ENCODE measurements at places on chromosomes 3 and 15.

DNA sequence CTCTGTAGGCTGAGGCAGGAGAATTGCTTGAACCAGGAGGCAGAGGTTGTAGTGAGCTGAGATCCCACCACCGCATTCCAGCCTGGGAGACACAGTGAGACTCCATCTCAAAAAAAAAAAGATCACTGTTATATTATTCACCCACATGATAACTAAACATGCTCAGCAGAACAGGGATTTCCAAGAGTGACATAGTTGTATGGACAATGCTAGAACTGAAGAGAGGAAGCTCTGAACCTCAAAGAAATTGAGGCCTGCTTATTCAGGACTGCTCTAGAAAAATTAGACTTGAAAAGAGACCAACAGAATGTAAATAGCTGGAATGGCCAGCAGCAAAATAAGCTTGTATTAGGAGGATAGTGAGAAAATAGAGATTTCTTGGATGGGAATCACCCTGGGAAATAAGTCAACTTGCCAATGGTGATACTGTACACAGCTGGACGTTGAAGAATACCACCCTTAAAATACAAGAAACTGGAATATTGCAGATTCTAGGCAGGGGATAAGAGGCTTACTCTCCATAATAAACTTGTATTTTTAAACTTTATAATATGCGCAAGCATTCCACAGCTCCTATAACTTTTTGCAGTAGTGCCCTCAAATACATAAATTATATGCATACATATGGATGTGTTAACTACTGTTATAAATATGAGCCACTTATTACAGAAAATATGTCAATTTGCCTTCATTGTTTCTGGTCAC, 28.2 kb downstream of the PIK3CB start:
- no peak for DNase-seq

DNA sequence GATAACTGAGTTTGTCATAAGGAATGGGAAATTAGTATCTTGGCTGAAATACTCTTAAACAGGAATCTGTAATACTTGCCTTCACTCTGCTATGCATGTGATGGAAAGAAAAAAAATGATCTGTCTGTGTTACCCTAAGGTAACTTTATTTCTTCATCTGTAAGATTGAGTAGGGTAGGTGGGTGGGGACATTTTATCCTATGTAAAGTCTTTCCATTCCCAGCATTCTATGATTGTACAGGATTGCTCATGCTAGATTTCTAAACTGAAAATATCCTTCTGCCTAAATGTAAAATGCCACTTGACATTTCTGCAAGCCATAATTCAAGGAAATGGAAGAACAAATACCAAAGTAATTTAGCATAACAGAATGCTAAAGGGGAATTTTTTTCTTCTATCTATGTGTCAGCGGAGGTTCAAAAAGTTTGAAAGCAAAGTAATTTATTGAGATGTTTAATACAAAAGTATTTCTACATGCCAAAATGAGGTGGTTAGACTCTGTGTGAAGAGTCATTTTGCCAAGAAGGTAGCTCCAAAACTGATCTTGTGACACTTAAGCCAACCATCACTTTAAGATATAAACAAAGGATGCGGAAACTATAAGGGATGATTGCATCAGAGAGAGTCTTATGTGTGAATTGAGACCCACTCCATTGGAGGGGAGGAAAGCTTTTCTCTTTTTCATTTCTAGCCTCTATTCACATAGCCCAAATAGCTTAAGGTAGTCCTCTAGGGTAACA, 46.6 kb upstream of the SERPINI2 start:
- no peak for DNase-seq

DNA sequence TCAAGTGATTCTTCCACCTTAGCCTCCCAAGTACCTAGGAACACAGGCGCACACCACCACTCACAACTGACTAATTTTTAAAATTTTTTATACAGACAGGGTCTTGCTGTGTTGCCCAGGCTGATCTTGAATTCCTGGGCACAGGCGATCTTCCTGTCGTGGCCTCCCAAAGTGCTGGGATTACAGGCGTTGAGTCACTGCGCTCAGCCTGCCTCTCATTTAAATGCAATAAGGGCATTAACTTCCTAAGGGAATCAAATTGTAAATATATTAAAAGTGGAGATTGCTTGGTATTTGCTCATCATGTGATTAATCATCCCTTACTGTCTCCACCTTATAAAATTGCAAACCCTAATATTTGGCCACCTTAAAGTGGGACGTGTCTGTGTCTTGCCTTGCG, 65.2 kb downstream of the PGPEP1L start:
- no peak for DNase-seq

GRCh38 chr15:89442671-89443307, 53.6 kb downstream of the RHCG start:
- DNase-seq, result no peak

DNA sequence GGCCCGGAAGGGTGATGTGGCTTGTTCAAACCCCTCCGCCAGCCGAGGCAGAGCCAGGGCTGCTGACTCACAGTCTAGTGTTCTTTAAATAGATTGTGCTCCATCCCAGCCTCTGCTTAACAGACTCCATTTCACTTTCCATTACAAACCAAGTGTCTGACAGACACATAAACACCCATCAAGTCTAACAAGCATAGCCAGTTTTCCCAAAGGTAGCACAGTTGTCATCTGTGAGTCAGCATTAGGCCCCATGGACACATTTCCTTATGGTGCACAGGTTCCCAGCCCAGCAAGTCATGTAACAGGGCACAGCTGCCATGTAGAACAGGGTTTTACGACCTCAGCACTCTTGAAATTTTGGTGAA, 109.9 kb upstream of the RAP2B start:
- DNase-seq, result no peak

DNA sequence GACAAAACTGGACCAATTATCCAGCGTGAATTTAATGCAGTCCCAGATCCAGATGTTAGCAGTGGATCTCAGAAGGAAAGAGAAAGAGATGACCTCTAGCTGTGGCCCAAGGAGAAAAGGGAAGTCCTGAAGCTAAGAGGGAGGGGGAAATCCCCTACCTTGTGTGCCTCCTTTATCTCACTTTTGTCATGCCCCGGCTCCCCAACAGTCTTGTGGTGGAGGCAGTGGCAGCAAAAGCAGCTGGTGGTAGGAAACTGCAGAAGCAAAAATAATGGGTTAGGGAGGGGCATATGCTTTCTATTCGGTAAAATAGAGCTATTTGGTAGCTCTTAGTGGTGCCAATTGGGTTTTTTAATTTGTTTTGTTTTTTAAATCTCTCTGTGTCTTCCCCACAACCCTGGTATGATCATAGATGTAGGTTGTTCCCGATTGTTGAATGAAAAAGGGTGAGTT, 56.5 kb downstream of the MCTP2 start:
- DNase-seq, result no peak

DNA sequence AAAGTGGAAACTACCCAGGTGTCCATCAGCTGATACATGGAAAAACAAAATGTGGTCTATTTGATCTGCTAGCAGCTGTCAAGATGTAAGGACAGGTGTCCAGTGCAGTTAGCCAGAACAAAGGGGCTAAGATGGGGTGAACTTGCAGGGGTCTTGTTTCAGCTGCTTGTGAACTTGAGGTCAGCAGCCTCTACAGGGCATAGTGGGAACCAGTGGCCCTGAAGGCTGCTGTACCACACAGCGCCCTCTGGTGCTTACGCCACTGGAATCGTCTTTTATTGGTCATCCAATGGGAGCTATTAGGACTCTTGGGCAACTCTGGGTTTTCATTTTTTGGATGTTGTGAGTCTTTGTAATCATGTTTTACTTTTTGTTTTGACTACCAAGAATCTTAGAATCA, 62.2 kb upstream of the CTSH start:
- no peak for DNase-seq

- no peak for DNase-seq
Measured at GRCh38 chr3:150152567-150152966, 181.9 kb upstream of the PFN2 start.

DNA sequence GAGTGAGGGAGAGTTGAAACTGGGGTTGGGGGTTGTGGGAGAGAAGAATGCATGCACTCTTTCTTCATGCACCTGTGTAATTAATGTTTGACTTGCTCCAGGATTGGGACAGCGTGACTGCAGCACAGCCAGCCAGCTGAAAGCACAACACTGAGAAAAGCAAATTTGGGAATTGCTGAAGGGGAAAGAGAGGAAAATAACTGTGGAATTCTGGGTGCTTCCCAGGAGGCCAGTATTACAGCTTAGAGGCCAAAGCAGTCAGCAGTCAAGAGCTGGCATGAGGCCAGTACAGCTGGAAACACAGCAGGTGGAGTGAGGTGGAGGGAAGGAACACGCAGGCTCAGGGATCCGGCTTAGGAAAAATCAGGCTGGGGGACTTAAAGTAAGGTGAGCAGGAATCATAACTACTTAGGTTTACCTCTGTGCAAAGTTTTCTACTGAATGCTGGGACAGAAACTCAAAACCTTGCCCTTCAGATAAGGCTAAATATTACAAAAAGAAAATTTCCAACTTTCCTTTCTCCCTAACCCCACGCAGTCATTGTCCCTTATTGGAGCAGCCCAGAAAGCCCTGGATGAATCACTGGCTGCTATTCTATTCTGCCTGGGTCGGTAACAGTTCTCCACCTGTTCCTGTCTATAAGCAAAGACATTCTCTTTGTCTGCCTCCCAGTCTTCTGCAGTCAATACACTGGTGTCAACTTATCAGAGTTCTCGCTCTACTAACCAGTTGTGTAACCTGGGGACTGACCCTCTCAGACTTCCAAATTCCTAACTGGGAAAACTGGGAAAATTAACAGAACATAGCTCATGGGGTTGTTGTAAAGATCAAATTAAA, 167.2 kb downstream of the MAGI1 start:
- DNase-seq, result no peak

GRCh38 chr15:29774900-29775299, 47.4 kb downstream of the TJP1 start:
- no peak for DNase-seq

- DNase-seq, result no peak
Measured at GRCh38 chr15:79459666-79460065, 27.5 kb downstream of the MINAR1 start.

- no peak for DNase-seq
Measured at GRCh38 chr3:49513494-49514124, 40.7 kb upstream of the BSN start.

GRCh38 chr3:128007033-128007424, 45.2 kb upstream of the SEC61A1 start:
- no peak for DNase-seq

GRCh38 chr3:136546720-136547119, 205.5 kb downstream of the STAG1 start:
- no peak for DNase-seq

- no peak for DNase-seq
Measured at GRCh38 chr15:89016549-89017041, 71.7 kb upstream of the ABHD2 start.

- no peak for DNase-seq
Measured at GRCh38 chr15:53987480-53987879, 9.2 kb downstream of the UNC13C start.

DNA sequence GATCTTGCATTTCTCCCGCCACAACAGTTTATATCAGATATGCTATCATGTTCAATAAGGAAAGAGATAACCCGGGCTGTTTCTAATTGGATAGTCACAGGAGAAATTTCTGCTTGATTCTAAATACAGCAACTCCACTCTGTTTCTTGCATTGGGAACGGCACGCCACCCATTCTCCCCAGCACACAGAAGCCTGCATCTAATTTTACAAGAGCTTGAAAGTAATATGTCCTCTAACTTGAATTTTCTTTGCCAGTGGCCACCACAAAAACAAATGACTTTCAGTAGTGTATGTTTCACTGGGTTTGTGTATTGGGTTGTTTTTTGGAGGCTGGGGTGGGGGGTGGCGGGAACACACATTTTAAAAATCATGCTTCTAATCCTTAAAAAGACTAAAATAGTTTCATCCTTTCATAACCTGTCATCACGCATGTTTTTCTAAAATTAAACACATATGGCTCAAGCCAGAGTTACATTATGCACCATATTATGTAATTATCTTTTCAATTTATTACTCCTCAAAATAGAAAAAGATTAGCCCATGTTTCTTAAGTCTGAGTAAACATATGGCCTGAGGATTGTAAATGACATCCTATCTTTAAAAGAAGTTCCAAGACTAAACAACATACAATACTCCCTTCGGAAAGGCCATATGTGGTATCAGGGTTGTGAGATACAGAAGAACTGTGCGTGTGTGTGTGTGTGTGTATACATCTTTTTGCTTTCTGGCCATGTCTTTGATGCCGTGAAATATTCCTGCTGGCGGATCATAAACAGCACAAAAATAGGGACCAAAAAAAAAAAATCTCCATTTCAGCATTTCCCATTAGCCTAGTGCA, 176.3 kb downstream of the FOXP1 start:
- DNase-seq, result no peak

DNA sequence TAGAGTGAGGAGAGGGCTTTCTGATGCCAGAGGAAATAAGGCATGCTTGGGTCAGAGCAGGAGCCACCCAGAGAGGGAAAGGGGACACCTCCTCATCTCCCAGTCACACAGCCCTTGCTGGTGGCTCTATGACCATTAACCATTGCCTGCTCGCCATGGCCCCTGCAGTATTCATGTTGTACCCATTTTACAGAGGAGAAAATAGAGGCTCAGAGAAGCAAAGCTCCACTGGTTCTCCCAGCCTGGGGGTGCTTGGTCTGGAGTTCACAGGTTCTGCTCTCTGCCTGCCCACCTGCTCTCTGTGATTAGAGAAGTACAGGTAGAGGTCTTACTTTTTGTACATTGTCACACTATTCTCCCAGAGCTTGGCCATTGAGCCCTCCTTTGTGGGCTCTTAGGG, 56.2 kb downstream of the LINGO1 start:
- DNase-seq, result no peak

GRCh38 chr15:78982736-78983135, 37.9 kb upstream of the CTSH start:
- no peak for DNase-seq

- no peak for DNase-seq
Measured at GRCh38 chr3:18681818-18682345, 256.7 kb upstream of the SATB1 start.

- DNase-seq, result no peak
Measured at GRCh38 chr3:71984843-71985613, 200.1 kb upstream of the PROK2 start.

- no peak for DNase-seq
Measured at GRCh38 chr15:39427705-39428104, 153.2 kb upstream of the THBS1 start.

DNA sequence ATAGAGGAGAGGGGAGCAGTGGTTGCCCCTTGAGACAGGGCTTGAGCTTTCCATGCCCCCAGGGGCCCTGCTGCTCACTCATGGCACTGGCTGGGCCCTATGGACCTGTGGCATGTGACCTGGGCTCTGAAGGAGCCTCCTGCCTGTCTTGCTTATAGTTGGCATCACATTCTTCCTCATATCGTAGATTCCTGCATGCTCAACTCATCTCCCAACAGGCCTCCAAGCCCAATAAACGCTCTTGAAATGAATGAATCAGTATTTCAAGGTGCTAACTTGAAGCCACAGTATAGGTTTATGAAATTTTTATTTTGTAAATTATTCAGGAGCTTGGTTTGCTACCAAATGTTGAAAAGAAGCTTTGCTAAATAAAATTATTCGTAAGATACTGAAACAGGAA, 93.3 kb upstream of the SLC7A14 start:
- no peak for DNase-seq

GRCh38 chr15:68632101-68632500, 53.3 kb downstream of the CORO2B start:
- no peak for DNase-seq

- DNase-seq, result no peak
Measured at GRCh38 chr15:30927148-30927761, 23.5 kb downstream of the FAN1 start.
